ENCODE measurements at places on chromosomes 4 and X.

DNA sequence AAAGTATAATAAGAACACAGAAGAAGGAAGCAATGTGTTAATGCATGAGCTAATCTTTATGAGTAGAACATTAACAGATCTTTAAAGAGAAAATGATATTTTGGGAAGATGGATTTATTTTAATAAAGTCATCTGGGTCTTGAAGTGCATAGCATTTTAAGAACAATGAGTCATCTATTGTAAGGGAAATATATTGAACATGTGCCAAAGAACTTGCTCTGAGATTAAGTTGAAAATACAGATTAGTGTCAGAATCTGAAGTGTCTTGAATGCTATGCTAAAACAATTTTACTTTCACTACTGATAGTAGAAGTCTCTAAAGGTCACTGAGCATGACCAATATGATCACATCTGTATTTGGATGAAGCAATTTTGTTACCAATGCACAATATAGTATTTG, 776.7 kb upstream of the GRID2 start:
- no peak for DNase-seq

- DNase-seq: no peak
These were observed 140.3 kb upstream of the ZXDB start for GRCh38 chrX:57451426-57452020.

DNA sequence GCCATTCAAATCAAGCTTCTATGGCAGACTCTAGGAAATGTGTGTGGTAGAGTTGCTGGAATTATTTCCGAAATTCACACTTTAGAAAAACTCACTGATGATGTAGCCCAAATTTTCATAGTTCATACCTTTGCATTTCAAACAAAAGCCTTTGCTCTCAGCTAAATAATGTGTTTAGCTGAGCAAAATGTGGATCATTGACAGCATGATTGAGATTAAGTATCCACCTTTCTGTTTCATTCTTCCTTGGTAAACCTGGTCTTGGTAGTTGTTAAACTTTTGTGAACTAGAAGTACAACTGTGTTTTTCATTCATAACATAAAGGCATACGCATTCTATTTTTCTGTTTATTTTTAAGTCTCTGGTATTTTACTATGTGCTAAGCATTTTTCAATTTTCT, 7.2 kb downstream of the PCDH7 start:
- no peak for DNase-seq

DNA sequence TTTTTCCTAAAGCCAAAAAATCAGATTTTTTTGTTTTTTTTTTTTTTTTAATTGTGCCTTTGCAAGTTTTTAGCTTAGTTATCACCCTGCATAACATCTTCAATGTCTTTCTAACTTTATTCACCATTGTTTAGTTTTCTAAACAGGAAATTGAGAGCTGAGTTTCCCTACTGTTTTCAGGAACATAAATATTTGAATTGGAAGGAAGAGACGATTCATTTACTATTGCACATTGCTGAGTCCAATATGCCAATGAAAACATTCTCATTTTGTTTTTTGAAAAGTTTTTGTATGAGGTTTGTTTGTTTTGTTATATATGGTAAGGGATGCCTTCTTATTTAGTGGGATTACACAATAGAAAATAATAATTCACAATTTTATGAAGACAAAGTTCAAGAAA, 148.4 kb downstream of the ANKRD50 start:
- no peak for DNase-seq

DNA sequence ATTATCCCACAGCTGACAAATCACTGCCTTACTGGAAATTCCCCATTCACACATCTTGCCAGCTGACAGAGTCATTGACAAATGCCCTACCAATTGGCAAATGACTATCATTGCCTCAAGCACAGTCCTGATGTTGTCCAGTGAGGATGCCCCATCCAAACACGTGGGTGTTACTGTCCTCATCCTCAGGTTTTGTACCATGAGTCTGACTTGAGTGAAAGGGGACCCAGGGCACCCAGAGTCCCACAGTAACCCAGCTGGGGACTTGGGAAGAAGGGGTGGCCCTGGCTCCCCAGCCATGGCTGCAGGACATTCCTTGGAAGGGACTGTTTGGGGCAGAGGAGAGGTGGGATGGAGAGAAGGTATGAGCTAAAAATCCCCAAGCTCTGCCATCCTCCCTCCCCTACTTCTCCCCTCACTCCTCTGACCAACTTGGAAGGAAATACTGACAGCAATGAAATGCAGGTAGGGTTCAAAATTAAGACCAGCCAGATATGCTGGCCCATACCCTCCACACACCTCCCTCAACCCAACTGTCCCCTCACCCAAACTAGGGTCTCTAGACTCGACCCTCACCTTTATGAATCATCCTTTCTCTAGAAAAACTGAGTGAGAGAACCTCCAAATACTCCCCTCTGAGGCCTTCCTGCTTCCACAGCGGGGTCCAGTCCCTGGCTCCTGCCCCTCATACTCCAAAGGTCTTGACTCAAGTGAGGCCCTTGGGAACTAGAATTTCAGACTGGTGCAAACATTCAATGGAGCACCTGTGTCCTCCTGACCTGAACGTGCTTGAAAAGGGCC, 5.1 kb downstream of the TIMP1 start:
- DNase-seq: no peak

DNA sequence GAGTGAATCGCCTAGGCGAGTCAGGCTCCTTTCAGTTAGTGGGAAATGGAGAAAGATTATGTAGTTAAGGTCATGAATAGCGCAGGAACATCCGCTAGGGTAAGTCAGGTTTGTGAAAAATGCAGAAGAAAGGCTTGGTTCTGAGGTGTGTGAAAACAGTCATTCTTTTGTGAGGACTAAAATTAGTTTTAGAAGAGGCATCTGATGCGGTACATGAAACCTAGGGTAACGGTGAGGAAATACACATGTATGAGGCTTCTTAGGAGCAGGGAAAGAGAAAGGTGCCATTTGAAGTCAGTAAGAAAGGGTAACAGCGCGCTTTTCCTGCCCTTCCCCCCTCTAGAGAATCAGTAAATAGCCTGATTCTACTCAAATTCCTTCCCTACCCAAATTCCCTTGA, 570 bp upstream of the RNF128 start:
- no peak for DNase-seq

DNA sequence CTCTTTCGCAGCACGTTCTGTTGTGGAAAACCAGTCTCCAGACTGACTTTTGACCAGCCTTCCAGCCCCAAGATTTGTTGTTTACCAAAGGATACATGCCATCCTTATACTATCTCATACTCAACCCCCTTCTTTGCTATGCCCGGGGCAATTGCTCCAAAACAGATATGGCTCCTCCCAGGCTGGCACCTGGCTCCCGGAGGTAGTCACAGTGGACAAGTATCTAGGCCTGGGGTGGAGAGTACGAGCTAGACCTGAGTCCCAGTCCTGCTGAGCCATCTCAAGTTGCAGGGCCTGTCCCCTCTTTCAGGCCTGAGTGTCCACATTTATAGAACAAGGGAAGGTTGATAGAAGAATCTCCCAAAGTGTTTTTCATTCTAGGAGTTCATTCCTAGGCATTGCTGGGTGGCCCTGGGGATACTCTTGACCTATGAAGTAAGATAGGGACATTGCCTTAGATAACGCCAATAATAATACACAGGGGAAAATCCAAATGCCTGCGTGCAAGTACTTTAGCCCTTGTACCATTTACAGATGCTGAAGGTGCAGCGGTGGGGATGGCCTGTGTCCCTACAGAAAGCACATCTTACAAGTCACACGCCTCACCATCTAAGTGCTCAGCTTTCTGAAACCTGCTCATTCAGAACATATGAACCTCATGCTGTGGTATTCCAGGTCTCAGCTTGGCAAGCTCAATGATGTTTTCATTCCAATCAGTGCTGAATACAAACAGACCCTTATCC, 136.7 kb upstream of the MAMLD1 start:
- no peak for DNase-seq

Measured in fibroblast of upper back skin (primary cell).